ENCODE measurements at places on chromosomes 11 and 22.

- DNase-seq, result no peak
These were observed 11.7 kb upstream of the RASL10A start for GRCh38 chr22:29327089-29327764.

DNA sequence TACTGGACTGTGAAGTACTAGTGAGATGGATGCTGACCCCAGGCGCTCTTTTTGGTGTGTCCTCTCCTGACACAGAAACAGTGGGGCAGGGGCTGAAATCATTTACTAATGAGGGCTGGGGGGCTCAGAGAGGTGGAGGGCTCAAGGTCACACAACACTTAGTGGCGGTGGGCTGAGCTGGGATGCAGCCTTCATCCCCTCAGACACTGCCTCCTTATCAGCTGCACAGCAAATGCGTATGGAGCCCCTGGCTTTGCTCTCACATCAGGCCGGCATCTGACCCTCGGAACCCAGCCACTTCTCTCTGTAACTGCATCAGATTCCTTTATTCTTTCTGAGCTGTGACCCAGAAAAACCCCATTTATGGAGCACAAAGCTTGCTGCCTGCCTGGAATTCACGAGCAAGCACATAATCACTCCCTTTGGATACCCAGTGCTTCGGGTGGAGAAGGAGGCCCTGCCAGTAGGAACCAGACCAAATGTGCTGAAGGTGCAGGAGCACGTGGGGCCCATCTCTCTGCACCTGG, 736.6 kb downstream of the TBC1D22A start:
- DNase-seq, result no peak

- no peak for DNase-seq
These were observed 1.2 kb upstream of the GRK2 start for GRCh38 chr11:67264877-67265632.

DNA sequence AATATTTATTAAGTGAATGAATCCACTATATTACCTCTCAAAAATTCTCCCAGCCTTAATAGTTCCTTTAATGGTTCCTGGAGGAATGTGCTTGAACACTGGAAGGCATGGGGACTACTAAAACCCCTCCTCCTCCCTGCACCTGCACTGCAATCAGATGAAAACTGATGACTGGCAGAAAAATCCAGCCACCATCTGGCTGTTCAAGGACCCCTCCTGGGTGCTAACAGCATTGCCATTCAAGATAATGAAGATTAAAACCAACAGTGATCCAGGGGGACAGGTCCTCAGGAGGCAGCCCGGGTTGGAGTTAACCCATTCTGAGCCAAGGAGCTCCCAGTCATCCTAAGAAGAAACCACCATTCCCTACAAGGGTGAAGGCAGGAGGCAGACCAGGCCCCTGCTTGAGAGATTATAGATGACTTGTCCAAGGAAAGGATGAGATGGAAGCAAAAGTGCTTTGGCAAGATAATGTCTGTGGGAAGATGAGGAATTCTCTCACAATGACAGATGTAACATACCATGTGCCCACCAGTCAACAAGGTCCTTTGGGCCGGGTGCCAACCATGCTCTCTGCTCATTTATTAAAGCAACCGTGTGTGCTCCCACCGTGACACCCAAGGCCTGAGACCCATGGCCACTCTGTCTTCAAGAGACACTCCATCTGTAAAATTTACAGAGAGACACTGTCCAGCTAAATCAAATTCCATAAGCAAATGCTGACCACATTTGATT, 90.6 kb downstream of the LARGE1 start:
- DNase-seq, result no peak

DNA sequence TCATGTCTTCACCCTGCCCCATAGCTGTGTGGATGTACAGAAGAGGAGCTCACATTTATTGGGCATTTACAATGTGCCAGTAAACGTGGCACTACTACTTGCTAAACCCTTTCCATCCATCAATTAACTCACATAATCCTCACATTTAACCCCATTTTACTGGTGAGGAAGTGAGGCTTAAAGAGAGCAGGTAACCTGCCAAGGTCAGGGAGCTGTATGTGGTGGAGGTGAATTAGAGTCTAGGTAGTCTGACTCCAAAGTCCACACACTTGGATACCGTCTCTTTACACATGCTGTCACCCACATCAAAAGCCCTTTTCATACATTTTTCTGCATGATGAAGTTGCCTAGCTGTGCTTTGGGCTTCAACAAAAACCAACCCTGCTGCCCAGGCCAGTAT, 10.8 kb downstream of the PLEKHA7 start:
- DNase-seq, result no peak
